H9 (cell line): ENCODE measurements at places on chromosomes 13 and 19. TPM values are rescaled to one million over a fixed set of nuclear protein-coding genes. Genes with fewer than 3 reads are reported as not detected.

- no peaks in the 10 kb centered on the region for H3K36me3 ChIP-seq
- H3K27ac ChIP-seq, result no peak overlapping the region
- peak overlapping the region; percentile 59; the same call in 1 of the 3 replicates for H3K4me3 ChIP-seq
- H3K4me1 ChIP-seq, result no peaks in the 10 kb centered on the region
Observed at GRCh38 chr19:590396-590745, 690 bp downstream of the HCN2 start.

- no peaks in the 10 kb centered on the region for H3K4me1 ChIP-seq
- H3K36me3 ChIP-seq, result no peaks in the 10 kb centered on the region; the same call in 2 of the 3 replicates
- no peak for DNase-seq
- H3K4me3 ChIP-seq, result no peak overlapping the region
- no peak overlapping the region for H3K27ac ChIP-seq
Observed at GRCh38 chr13:78610381-78610883, 7.1 kb upstream of the POU4F1 start.

DNA sequence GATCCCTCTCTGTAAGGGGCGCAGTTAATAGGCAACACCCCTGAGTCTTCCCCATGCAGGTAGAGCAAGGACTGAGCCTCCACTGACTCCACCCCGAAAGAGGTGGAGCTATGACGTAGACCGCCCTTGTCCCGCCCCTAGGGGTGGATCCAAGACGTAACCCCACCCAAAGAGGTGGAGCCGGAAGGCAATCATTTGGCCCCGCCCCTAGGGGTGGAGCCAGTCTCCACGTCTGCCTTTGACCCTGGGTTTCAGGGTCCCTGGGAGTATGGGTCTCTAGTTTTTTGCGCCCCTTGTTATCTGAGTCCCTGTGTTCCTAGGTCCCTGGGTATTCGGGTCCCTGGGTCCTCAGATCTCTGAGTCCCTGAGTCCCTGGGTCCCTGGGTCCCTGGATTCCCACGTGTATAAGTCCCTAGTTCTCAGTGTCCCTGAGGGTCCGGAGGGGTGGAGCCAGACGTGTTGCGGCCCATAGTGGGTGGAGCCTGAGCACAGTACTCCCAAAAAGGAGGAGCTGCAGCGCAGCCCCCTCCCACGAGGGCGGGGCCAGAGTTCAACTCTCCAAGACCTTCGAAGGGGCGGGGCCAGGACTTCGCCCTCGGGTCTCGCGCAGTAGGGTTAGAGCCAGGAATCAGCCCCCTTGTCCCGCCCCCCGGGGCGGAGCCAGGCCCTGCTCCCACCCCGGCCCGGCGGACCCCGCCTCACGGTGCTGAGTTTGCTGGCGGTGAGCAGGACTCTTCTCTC, 5.3 kb downstream of the DENND1C start:
- H3K4me1 ChIP-seq, result no peaks in the 10 kb centered on the region
- H3K4me3 ChIP-seq, result peak overlapping the region; percentile 69
- no peaks in the 10 kb centered on the region; the same call in 1 of the 2 replicates for H3K27me3 ChIP-seq

DNA sequence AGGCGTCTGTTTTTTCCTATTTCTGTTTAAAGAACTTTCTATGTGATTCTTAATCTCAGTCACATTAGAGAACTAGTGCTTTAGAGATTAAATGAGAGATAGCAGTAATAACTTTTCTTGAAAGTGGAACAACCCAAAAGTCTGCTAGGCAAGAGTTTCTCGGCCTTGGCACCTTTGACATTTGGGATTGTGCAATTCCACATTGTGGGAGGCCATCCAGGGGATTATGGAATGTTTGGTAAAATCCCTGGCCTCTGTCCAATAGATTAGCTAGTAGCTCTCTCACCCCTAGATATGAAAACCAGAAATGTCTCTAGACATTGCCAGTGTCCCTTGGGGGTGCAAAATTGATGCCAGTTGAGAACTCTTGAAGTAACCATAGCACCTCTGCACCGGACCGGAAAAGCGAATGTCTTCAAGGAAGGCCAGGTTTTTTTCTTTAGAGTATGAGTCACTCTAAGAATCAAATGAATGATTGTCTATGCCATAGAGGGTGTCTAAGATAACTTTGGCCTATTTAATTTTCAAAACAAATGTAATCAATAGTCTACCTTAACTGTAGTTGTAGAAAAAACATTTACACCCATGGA, 45.0 kb upstream of the IL17D start:
- H3K27me3 ChIP-seq, result no peaks in the 10 kb centered on the region
- no peak for DNase-seq
- H3K4me1 ChIP-seq, result no peaks in the 10 kb centered on the region
- H3K4me3 ChIP-seq, result no peak overlapping the region
- no peak overlapping the region for H3K27ac ChIP-seq

DNA sequence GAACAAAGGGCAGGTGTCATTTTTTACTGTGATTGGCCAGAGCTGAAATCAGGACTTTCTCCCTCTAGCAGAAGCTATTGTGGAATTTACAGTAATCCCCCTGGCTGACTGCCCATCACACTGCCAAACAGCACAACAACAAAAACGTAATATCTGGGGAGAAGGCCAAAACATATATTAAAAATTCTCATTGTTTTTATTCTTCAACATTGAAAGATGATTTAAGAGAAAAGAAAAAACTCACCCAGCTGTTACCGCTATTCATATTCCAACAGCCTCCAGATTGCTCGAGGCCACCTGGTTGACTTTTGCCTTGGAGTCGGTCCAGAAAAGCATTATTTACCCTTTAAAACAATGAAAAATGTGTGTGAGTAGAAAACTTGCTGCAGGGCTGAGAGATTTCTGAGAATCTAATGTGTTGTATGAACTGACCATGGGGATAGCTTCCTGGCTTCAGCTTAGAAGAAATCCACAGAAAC, 97.2 kb downstream of the EPSTI1 start:
- H3K27me3 ChIP-seq, result no peaks in the 10 kb centered on the region
- H3K4me3 ChIP-seq, result no peak overlapping the region
- DNase-seq, result no peak
- H3K27ac ChIP-seq, result no peak overlapping the region
- H3K36me3 ChIP-seq, result no peaks in the 10 kb centered on the region

DNA sequence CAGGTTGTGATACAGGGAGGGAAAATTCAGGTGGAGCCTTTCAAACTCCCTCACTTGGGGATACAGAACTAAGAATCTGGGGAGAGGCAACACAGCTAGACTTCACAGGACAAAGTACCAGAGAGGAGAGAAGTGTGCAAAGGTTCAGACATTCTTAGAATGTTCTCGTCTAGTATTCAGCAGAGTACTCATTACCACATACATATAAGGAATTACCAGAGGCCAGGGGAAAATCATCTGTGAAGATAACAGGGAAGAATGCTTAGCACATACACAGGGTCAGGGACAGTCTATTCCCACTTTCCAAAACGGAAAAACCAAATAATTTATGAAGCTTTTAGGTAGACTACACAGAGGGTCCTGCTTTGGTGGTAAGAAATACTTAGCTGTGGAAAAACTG, 58.1 kb downstream of the TRPC4 start:
- no peak overlapping the region for H3K27ac ChIP-seq
- H3K4me1 ChIP-seq, result no peaks in the 10 kb centered on the region
- DNase-seq, result no peak
- no peaks in the 10 kb centered on the region for H3K27me3 ChIP-seq
- H3K4me3 ChIP-seq, result no peak overlapping the region

DNA sequence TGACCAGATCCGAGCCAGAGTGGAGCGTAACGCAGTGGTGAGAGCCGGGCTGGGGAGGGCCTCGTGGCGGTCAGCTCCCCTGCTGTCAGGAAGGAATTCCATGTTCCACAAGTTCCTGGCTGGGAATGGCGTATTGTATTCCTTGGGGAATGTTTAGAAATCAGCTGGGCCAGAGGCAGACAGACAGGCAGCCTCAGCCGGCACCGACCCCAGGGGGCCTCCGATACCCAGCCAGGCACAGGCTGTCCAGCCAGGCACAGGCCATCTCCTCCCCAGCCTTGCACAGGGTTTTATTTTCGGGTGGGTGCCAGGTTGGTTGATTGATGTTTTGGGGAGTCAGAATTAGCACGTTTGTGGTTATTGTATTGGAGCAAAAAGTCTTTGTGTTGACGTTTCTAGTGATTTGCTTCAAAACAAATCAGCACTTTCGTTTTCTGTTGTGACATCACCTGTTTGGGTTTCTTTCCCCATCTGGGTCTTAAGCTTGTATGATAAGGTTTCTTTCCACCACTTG, 126.6 kb upstream of the MCF2L start:
- H3K36me3 ChIP-seq, result peaks cover 24% of the 10 kb centered on the region; the same call in 2 of the 3 replicates
- H3K4me3 ChIP-seq, result no peak overlapping the region
- DNase-seq, result peak; percentile 30
- H3K27ac ChIP-seq, result no peak overlapping the region
- H3K4me1 ChIP-seq, result no peaks in the 10 kb centered on the region

DNA sequence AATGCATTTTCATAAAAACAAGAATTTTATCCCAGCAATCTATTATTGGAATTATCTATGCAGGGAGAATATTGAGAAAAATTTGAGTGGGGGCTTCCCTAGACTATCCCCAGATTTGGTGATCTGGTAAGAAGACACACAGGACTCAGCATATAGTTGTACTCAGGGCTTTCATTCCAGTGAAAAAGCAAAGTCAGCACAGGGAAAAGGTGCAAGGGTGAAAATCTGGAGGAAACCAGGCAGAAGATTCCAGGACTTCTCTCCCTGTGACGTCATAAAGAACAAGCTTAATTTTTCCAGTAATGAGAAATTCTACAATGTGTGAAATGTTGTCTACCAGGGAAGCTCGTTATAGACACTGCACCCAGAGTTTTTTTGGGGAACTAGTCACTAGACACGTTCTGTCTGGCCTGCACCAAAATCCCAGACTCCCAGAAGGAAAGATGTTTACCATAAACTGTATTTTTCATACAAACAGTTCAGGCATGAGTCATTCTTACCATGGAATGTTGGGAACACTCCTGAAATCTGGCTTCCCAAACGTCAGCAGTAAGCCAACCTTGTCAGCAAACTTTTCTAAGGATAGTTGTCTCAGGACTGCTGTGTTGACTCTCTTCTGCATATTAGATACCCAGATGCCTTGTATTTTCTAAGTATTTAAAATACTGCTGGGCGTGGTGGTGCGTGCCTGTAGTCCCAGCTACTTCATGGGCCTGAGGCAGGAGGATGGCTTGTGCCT, 107.4 kb downstream of the DNAJC3 start:
- no peaks in the 10 kb centered on the region for H3K27me3 ChIP-seq
- H3K27ac ChIP-seq, result no peak overlapping the region
- no peak overlapping the region for H3K4me3 ChIP-seq
- no peaks in the 10 kb centered on the region for H3K4me1 ChIP-seq
- no peak for DNase-seq
- peaks cover 9% of the 10 kb centered on the region for H3K36me3 ChIP-seq

GRCh38 chr19:49453757-49454240, 774 bp downstream of the ALDH16A1 start:
- no peaks in the 10 kb centered on the region for H3K27me3 ChIP-seq
- H3K4me1 ChIP-seq, result no peaks in the 10 kb centered on the region
- DNase-seq, result no peak
- H3K27ac ChIP-seq, result peak overlapping the region; percentile 72
- peak overlapping the region; percentile 96 for H3K4me3 ChIP-seq
- peaks cover 29% of the 10 kb centered on the region for H3K36me3 ChIP-seq

- H3K27me3 ChIP-seq, result no peaks in the 10 kb centered on the region
- H3K4me3 ChIP-seq, result no peak overlapping the region
- no peak overlapping the region for H3K27ac ChIP-seq
- no peak for DNase-seq
Observed at GRCh38 chr19:8481201-8481600, 21.2 kb downstream of the PRAM1 start.

DNA sequence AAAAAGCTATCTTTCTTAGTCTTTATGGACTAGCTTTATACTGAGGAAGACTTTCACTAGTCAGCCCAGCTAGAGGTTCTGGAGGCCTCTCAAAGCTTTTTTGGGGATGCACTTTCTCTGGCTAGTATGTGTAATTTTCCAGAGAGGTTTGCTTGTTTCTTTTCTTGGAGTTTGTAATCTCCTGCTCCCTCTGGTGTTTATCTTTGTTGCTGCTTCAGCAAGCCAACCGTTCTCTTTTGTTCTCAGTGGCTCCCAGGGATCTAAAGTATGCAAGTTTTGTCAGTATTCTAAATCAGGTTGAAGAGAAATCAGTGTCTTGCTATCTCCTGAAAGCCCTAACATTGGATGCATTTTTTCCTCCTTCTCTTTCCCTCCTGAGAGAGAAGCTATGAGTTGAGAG, 121.1 kb upstream of the MYO16 start:
- H3K27me3 ChIP-seq, result no peaks in the 10 kb centered on the region
- H3K4me3 ChIP-seq, result no peak overlapping the region
- no peak overlapping the region for H3K27ac ChIP-seq
- no peaks in the 10 kb centered on the region; the same call in 1 of the 2 replicates for H3K4me1 ChIP-seq
- peak; percentile 40 for DNase-seq
- peaks cover 11% of the 10 kb centered on the region; the same call in 1 of the 2 replicates for H3K36me3 ChIP-seq

GRCh38 chr19:11499890-11500420, 5.7 kb downstream of the ZNF653 start:
- H3K27me3 ChIP-seq, result no peaks in the 10 kb centered on the region
- DNase-seq, result no peak
- no peak overlapping the region for H3K4me3 ChIP-seq

DNA sequence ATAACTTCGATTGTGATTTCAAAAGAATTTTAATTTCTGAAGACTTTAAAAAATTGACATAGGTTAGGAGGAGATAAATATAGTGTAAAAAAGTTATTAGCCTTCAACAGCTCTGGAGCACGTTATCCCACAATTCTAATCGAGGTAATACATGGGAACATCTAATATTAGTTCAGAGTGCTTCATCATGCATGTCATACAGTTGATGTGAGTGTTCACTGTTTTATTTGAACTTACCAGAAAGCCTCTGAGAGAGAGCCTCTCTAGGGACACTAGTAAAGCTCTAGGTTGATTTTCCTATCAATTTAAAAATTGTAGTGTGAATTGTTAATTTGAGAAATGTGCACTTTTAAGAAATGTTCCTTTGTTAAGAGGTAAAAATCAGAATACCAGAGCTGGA, 140.4 kb downstream of the LMO7 start:
- no peaks in the 10 kb centered on the region for H3K4me1 ChIP-seq
- H3K27ac ChIP-seq, result no peak overlapping the region
- no peaks in the 10 kb centered on the region; the same call in 1 of the 2 replicates for H3K27me3 ChIP-seq
- H3K4me3 ChIP-seq, result no peak overlapping the region

GRCh38 chr13:80033286-80033685, 307.6 kb downstream of the SPRY2 start:
- no peaks in the 10 kb centered on the region for H3K4me1 ChIP-seq
- no peak for DNase-seq
- no peak overlapping the region for H3K27ac ChIP-seq
- no peak overlapping the region for H3K4me3 ChIP-seq
- no peaks in the 10 kb centered on the region for H3K27me3 ChIP-seq
- H3K36me3 ChIP-seq, result no peaks in the 10 kb centered on the region

Gene WDR88
- total RNA-seq, result not detected in 2 replicates

Gene STXBP2
- 80.3 and 92.5 TPM in 2 replicates for total RNA-seq

Gene HSH2D
- total RNA-seq, result 1.8 and 2.3 TPM in 2 replicates

Gene CEACAM4
- total RNA-seq, result not detected in 2 replicates

Gene KLK11
- total RNA-seq, result not detected in 2 replicates

Gene LGALS4
- 0.37 and 0.68 TPM in 2 replicates for total RNA-seq

Gene PABPC3
- 0.26 and 0.31 TPM in 2 replicates for total RNA-seq

Gene TSEN34
- 28.3 and 29.0 TPM in 2 replicates for total RNA-seq

Gene SHISA2
- 7.4 and 8.1 TPM in 2 replicates for total RNA-seq

Gene CTXN1
- 22.7 and 24.5 TPM in 2 replicates for total RNA-seq
